Activated T-helper 1 cell treated with anti-CD3 and anti-CD28 coated beads, Interleukin-2, amount 50 U/mL, for 16 hours (primary cell): ENCODE measurements at places on chromosomes 1 and 21.

GRCh38 chr1:182457844-182458243, 7.9 kb downstream of the RGSL1 start:
- no peak for DNase-seq

- no peak for DNase-seq
These were observed 13.2 kb downstream of the GBP5 start for GRCh38 chr1:89259283-89259971.

GRCh38 chr21:45539796-45540600, 2.2 kb downstream of the SLC19A1 start:
- DNase-seq: no peak

GRCh38 chr1:46455951-46456350, 33.7 kb upstream of the DMBX1 start:
- DNase-seq: no peak

DNA sequence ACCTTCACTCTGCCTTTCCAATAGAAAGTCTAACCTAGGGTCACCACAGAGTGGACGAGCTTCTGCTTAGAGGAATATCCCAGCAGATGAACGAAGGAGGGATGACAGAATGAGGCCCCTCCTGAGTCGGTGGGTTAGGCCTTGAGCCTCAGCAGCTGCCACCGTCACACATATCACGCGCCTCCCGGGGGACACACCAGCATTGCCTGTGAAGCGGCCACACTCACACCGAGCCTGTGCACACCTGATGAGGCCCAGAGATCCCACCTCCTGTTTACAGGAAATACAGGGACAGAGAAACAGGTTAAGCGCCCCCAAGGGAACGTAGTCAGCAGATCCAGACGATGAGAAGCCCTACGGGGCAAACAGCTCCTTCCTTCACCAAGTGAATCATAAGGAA, 25.1 kb upstream of the LRRC47 start:
- DNase-seq: no peak

GRCh38 chr1:24293392-24294227, 25.5 kb upstream of the GRHL3 start:
- DNase-seq: no peak

GRCh38 chr1:165290148-165290547, 66.4 kb downstream of the LMX1A start:
- no peak for DNase-seq

DNA sequence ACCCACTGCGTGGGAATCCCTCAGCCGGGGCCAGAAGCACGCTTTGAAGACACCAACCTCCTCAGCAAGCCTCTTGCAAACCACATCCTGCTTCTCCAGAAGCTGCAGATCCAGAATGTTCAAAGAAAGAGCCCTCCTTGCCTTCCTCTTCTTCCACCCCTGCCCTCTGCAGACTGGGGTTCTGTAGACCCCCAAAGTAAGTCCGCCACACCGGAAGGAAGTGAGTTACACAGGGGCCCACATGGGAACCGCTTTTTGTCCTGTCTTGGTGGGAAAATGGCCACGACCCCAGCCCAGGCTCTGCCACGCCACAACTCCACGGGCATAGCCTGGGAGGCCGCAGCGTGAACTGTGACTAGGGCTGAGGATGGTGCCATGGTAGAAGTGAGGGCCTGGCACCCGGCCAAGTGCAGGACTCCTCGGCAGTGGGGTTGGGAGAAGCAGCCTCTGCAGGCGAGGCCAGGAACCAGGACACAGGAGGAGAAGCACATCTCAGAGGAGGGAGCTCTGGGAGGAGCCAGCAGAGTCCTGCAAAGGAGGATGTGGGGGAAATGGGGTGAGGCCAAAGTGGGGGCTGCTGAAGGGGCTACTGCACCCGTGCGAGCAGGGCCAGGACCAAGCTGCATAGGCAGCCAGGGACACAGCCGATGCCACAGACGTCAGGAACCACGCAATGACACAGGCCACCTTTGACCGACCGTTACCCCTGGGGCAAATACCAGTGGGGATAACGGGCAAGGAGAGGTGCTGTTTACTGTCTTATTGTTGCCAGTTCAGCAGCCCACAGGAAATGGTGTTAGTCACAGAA, 30.9 kb downstream of the PDE9A start:
- no peak for DNase-seq

- no peak for DNase-seq
These were observed 7.4 kb downstream of the USP48 start for GRCh38 chr1:21775550-21775914.

- DNase-seq: no peak
These were observed 2.0 kb upstream of the TMPRSS3 start for GRCh38 chr21:42397746-42398394.

DNA sequence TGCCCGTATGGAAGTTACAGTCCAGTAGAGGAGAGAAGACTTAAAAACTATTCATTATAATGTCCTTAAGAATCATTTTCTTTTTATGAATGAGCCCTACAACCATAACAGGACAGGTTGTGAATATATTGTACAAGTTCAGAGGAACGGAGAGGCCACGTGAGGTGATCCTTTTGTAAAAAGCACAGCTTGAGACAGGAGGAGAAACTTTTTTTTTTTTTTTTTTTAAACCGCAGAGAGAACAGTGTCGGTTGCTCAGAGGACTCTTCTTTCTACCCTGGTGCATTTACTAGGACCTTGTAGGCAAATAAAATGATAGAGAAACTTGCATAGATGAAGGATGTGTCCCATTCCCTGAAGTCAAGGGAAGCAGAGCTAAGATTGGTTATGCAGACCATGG, 32.1 kb downstream of the DYRK1A start:
- no peak for DNase-seq

DNA sequence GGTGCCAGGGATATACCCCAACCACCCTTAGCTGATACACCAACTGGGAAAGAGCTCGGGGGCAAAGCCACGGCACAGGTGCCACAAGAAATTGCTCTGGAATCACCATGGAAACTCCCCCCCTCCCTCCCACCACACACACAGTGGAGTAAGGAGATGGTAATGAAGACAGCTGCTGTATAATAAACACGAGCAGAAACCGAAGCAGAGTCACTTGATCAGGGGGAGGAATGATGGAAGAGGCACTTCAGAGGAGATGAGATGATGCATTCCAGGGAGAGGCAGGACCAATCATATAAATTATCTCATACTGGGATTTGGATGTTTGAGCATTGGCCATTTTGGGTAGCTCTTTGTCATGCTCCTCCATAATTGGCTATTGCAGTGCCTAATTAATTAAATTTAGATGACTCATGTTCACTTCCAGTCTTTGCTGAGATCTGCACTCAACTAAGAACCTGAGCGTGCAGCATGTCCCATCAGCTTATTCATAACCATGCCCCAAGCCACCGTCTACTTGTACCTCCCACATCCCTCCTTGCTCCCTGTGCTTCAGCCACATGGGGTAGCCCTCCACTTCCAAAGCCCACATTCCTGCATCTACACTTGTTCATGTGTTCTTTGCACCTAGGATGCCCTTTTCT, 189.5 kb downstream of the ZSCAN20 start:
- DNase-seq: no peak

DNA sequence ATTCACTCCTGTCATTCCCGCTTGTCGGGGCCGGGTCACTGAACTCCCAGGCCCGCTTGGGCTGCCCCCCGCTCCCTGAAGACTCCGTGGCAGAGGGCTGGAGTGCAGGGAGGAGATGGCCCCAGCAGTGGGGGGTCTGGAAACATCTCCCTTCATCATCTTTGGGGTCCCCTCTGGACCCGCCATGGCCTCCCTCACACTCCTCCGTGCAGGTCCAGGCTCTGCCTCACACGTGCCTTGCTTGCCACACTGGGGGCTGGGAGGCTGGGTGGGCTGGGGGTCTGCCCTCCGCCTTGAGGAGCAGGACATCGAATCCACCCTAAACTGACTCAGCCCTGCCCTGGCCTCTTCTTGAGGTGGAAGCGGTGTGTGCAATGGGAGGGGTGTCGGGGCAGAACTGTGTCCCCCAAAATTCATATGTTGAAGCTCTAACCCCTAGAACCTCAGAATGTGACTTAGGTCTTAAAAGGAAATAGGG, 35.2 kb downstream of the POFUT2 start:
- no peak for DNase-seq

- no peak for DNase-seq
These were observed 6.0 kb downstream of the S100B start for GRCh38 chr21:46598581-46599572.

GRCh38 chr1:3597599-3597964, 13.7 kb downstream of the MEGF6 start:
- DNase-seq: no peak

DNA sequence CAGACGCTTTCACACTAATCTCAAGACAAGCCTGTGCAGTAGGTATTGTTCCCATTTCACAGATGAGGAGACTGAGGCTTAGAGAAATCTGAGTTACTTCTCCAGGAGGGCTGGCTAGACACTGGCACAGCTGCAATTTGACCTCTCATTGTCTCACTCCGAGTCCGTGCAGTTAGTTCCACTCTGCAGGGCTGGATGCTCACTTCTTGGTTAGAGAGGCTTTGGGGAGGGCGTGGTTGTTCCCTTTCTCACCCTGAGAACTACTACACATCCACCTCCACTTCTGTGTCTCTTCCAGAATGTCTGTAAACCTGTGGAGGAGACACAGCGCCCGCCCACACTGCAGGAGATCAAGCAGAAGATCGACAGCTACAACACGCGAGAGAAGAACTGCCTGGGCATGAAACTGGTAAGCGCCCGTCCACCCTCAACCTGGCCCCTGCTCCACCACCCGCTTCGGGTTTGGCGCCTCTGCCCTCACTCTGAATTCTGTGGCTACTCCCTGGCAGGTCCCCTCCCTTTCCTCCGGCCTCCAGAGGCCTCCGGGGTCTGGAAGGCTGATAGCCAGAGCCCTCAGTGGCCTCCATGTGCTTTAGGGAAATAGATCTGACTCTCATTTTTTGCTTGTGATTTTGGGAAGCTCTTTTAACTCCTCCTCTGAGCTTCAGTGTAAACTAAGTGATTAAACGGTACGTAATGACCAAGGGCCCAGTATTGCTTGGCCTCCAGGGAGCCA, 29.1 kb downstream of the EIF2D start:
- DNase-seq: no peak

DNA sequence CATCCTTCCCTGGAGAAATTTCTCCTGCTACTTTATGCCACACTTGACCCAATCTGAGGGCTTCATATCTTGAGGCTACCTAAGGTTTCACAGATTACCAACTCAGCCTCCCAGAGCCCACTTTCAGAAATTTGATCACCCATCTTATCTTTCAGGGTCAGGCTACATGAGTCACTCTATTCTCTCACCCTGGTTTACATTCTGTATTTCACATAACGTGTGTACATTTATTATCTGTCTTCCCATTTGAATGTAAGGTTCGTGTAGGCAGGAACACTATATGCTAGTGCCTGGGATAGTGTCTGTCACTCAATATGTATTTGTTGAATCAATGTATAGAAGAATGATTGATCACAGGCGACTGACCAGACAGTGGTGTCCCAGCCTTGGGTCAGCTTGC, 124.8 kb downstream of the UBE2U start:
- DNase-seq: no peak

- no peak for DNase-seq
These were observed 97.3 kb downstream of the PAX7 start for GRCh38 chr1:18727956-18728355.

DNA sequence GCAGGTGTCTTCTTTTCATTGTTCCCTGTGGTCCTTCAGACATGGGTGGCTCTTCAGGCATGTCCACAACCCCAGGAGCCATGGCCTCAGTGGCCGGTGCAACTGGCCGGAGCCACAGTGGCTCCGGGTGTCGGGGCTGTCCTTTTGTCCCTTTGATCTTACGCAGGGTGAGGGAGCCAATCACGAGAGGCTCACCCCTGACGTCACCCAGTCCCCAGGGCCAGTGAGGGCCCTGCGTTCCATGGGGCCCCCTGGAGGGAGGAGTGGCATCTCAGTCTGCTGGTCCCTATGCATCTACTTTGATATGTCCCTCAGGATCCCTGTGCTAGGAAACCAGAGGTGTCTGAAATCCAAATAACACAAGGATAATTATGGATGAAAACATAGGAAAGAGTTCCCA, 29.3 kb downstream of the ZSCAN20 start:
- no peak for DNase-seq

DNA sequence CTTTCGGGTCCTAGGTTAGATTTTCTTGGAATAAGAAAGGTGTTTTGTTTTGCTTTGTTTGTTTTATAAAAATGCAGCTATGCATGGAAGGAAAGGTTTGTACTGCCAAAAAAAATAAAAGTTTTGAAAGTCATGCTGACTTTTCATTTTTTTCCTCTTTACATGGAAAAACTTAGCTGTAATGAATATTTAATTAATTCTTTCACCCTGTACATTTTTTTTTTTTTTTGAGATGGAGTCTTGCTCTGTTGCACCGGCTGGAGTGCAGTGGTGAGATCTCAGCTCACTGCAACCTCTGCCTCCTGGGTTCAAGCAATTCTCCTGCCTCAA, 48.7 kb downstream of the NENF start:
- no peak for DNase-seq

DNA sequence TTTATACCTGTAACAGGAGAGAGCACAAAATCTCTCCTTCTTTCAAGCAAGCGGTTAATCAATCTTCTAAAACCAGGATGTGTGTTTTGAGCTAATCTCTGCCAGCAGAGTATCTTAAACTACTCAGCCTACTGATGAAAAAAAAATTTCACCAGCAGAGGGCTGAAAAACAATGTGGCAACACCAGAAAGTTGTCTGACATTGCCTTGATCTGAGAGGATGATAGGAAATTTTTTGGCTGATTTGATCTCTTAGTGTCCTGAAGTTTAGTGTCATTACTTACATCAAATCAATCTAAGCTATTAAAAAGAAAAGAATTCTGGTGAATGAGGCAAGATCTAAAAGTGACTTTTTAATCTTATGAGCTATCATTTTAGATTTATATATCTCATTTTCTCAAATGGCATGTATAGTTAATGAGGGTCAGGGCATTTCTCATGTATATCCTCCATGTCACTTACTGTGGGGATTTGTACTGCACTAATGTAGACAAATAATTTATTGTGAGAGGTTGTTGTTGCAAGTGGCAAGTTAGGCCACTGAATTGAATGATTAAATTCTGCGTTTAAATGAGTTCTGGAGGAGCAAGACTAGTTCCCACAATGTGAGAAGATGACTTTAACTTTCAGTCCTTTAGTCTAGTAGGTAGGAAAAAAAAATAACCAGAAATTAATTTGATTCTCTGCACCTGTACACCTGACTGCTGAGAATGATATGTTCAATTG, 10.9 kb downstream of the ADAMTS1 start:
- DNase-seq: no peak

- DNase-seq: no peak
These were observed 362.0 kb downstream of the ADGRL2 start for GRCh38 chr1:82162486-82163420.
